ENCODE measurements at places on chromosomes 6 and 20.

DNA sequence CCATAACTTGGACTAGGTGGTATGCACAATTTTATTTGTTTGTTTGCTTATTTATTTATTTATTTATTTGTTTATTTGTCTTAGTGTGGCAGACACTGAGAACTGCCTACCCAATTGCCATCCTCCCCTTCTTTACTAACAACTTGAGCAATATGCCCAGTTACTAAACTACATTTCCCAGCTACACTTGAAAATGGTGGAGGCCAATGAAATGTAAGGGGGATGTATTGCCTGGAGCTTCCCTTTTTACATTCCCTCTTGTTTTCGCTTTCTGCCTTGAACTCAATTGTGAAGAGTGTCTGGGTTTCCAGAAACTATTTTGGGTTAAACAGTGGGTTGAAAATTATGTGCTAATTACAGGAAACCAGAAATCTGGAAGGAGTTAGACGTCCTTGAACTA is 152.7 kb upstream of the FKBP1C start:
- DNase-seq: no peak

DNA sequence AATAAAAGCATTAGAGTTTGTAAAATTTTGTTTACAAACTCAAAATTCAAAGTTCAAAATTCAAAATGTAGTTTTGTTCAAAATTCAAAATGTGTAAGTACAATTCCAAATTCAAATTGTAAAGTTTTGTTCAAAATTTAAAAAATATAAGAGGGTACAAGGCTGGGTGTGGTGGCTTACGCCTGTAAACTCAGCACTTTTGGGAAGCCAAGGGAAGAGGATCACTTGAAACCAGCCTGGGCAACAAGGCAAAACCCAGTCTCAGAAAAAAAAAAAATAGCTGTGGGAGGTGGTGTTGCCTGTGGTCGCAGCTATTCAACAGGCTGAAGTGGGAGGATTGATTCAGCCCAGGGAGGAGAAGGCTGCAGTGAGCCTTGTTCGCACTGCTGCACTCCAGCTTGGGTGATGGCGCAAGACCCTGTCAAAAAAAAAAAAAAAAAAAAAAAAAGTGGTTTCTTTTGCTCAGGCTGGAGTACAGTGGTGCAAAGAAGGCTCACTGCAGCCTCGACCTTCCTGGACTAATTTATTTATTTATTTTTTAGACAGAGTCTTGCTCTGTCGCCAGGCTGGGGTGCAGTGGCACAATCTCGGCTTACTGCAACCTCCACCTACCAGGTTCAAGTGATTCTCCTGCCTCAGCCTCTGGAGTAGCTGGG is 5.4 kb upstream of the ZBTB12 start:
- DNase-seq: no peak

- no peak for DNase-seq
These were observed 26.0 kb downstream of the PCK1 start for GRCh38 chr20:57586943-57587277.

DNA sequence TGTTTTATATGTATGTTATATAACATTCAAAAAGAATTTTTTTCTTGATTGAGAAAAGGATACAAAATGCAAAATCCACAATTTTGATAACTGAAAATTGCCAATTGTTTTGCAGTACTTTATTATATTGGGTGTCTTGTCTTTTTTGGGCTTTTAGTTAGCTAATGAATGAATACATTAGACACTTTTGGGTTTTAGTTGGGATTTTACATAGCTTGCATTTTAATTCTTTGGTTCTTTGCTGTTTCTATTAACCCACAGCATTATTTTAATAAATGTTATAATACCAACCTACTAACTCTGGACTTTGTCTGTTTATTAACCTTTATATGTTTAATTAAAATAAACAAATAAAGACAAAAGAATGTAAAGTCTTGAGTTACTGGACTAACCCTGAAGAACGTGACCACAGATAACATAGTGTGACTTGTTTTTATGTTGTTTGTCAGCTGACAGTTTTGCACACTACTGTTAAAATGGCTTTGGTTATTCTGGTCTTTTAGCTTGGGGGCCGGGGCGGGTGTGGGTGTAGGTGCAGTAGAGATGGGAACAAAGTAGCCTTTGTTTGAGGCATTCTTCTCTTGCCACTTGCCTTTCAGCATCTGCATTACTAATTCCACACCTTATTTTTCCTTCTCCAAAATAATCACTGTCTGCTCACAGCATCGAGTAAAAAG is 159.1 kb downstream of the QKI start:
- DNase-seq: no peak

GRCh38 chr6:117918454-117918853 is 11.4 kb downstream of the SLC35F1 start:
- no peak for DNase-seq

GRCh38 chr20:14288341-14289330 is 48.8 kb downstream of the FLRT3 start:
- no peak for DNase-seq

DNA sequence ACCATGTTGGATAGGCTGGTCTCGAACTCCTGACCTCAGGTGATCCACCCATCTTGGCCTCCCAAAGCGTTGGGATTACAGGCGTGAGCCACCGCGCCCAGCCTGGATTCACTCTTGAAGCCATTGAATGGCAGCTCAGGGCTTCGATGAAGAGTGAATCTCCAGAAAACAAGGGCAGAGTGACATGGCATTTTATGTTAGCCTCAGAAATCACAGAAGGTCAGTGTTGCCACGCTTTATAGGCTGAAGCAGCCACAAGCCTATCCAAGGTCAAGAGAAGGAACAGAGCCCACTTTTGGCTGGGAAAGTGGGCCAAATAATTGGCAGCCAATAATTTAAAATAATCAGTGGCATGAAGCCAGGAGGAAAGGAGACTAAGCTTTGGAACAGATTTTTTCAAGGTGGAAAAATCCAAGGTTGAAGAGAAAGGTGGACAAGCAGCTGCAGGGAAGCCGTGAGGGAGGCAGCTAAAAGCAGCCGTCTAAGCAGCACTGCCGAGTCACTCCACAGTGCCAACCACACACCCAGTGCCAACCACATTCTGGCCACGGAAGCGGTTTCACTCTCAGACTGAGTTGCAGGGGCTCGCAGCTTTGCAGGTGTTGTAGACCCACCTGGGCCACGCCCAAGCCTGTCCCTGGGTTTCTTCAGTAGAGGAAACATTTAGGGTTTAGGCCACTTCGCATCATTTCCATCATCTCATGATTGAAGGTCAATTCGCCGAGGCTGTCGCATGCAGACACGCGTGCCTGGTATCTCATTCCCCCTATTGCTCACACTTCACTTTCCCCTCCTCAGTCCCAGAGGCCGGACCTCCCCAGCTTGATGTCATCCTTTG is 17.4 kb upstream of the AVP start:
- no peak for DNase-seq

GRCh38 chr20:11941593-11942246 is 24.0 kb downstream of the BTBD3 start:
- no peak for DNase-seq
